ENCODE measurements at places on chromosomes 13 and 19.

- no peak for DNase-seq
These were observed 1.2 kb upstream of the GPX4 start for GRCh38 chr19:1102407-1103131.

DNA sequence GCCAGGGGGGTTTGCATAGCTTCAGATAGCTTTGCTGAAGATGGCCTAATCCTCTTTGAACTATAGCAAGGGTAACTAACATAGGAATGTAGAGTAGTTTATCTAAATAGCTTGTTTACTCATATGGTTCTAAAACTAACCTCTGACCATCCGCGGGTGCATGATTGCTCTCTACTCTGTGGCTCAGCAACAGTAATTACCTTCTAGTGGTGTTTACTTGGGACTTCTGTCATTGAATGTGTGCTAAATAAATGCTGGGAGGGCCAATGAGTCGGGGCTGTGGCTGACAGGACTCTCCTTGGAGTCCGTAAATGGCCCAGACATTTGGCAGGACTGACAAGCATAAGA, 1461.9 kb downstream of the UQCRFS1 start:
- no peak for DNase-seq

DNA sequence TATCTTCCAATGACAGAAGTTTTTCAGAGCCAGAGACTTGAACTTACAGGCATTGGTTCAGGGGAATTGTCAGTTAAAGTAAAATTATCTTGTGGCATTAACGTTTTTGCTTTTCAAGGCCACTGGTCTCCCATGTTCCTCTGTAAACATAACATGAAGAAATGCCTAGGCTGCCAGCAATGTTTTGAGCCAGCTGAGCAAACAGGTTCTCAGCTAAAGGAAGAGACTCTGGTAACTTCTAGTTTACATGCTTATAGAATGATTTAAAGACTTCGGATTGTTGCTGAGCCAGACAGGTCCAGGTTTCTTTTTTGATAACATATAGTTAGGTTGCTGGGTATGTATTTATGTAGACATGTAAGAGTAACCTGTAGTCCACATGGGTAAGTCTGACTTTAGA, 35.7 kb downstream of the ZNF493 start:
- DNase-seq = no peak

DNA sequence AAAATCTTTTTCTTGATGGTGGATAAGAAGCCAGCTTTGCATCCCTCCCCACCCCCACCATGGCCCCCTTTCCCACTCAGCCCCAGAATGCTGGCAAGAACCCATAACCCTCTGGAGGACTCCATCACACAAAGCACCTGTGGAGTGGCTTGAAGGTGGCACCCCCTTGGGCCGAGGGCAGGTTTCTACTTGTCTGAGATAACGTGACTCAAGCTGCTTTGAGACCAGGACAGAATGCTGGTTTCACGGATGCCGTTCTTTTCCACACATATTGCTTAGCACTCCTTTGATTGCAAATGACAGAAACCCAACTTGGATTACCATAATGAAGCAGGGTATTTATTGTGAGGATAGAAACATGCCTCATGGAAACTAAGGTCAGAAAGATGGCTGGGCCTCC, 82.2 kb downstream of the LACC1 start:
- DNase-seq = no peak

DNA sequence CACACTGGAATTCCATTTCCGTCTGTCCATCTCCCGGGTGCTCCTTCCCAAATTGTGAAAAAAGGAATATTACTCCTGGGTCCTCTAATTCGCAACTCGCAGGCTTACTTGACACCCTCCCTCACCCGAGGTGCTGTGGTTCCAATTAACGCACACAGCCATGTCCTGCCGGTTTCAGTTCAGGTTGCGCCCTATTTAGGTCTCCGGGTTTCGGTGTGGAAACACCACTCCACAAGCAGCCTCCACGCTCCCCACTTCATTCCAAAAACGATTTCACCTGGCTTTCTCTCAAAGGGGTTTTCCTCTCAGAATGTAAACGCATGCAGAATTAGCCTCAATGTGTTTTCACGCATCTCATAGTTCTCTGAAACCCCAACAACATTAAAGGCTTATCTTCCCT, 37.9 kb downstream of the NAXD start:
- no peak for DNase-seq

GRCh38 chr19:43906774-43907173, 28.3 kb downstream of the ZNF45 start:
- no peak for DNase-seq
